ENCODE measurements at places on chromosomes 6 and 20.

GRCh38 chr6:47044397-47044796, 2.3 kb upstream of the ADGRF1 start:
- no peak for DNase-seq

DNA sequence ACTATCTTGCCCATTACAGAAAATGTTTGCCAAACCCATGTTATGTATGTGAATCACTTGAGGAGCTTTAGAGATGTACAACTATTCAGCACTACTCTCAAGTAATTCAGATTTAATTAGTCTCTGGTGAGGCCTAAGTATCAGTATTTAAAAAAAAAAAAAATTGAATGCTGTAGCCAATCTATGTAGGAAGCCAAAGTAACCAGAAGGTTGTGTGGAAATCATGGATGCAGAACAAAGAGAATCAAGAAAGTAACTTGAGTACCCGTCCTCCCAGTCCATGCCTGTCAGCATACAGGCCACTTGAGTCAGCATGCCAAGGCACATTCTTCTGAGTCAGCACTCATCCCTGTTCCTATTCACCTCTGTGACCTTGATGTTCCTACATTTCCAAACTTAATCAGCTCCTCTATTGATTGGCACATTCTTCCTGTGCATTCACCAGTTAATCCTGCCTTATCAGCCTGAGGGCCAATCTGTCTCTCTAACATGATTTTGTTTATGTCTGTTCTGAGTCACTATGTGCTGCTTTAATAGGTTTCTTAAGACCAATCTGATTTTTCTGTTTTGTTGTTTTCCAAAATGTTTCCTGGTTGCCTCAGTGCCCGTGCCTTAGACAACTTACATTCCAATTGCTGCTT, 165.6 kb downstream of the KCNQ5 start:
- DNase-seq, result no peak

GRCh38 chr6:154891901-154892300, 103.2 kb upstream of the TIAM2 start:
- DNase-seq, result no peak

GRCh38 chr6:130027948-130028347, 9.6 kb downstream of the L3MBTL3 start:
- no peak for DNase-seq

DNA sequence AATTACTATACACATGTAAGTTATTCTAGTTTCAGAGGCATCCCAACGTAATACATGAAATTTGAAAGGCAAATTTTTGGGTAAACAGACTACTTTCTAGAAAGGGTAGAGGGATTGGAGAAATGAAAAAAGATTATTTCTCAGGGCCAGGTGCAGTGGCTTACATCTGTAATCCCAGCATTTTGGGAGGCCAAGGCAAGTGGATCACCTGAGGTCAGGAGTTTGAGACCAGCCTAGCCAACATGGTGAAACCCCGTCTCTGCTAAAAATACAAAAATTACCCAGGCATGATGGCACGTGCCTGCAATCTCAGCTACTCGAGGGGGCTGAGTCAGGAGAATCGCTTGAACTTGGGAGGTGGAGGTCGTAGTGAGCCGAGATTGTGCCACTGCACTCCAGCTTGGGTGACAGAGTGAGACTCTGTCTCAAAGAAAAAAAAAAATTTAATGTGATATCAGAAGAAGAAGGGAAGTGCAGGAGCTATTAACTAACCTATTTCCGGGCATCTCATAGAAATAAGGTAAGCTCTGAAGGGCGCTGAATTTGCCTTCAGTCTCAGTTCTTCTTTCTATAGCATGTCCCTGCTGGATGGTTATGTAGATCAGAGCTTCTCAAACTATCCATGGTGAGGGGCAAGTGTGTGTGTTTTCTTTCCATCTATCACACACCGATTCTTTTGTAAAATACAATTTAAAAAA, 100.3 kb upstream of the MTHFD1L start:
- no peak for DNase-seq

DNA sequence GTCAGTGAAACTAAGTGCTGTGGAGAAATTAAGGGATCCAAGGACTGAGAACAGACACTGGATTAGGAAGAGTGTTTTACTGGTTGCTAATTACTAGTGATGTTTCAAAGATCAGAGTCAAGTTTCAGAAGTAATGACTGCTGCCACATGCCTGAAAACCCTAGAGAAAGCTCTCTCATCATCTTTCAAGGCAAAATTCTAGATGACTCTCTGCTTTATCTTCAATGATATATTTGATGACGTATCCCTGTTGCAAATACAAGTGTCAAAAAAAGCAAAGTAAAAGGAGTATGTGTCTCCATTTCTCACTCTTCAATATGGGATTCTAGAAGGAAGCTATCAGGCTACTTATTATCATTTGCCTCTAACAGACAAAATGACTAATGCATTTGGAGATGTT, 38.0 kb downstream of the HMGCLL1 start:
- DNase-seq, result no peak

- DNase-seq, result no peak
These were observed 201.6 kb upstream of the SGK1 start for GRCh38 chr6:134519465-134519864.

DNA sequence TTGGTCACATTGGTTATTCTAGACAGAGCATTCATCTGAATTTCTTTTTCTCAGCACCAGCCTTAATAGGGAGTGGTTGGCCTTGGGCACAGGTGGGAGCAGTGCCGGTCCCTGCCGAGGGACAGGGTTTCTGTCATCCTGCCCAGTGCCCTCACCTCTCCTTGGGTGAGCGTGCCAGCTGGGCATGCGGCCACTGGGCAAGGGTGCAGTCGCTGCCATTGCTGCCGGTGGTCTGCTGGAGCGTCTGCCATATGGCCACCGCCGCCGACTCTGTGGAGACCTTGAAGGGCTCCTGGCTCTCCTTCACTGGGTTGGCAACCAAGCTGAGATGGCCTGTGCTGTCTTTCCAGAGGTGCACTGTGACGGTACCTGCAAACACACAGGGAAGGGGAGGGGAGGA, 16.4 kb upstream of the UQCC2 start:
- DNase-seq, result peak; percentile 93

DNA sequence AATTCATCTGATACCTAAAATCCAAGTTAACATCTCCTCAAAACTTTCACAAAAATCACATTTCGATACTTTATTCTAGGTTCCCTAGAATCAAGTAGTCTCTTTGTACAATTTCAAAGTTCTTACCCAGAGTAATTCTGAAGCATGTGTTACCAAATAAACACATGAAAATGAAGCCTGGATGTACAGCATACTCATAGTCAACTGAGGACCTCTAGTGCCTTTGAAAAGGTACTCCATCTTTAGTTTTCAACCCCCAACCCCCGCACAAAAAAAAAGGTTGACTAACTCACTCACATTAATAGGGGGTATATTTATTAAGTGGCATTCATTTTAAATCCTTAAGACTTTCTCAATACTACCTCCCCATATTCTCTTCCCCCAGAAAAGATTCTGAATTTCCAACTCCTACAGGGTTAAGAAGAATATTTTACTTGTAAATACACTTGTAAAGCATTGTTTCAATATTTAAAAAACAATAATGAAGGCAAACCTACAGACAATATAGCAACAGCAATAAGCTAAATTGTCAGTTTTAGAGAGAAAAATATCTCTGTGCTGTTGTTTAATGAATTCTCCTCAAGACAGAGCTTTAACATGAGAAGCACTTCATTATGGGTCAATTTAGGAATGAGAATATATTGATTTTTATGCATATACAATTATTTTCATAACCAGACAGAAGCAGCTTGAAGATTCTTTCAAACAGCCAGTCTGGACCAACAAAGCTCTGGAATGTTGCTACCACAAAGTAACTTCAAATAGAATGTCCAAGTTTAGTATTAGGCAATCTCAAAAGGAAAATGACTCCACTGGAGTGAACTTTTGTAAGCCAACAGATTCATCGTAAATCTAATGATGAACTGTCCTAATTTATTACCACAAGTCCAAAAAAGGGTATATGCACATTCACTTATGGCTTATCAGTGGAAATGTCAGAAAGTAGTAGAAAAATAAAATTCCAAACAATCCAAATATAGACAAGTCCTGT, 3.3 kb downstream of the PLN start:
- no peak for DNase-seq

- no peak for DNase-seq
These were observed 40.1 kb downstream of the VTA1 start for GRCh38 chr6:142187209-142187608.

DNA sequence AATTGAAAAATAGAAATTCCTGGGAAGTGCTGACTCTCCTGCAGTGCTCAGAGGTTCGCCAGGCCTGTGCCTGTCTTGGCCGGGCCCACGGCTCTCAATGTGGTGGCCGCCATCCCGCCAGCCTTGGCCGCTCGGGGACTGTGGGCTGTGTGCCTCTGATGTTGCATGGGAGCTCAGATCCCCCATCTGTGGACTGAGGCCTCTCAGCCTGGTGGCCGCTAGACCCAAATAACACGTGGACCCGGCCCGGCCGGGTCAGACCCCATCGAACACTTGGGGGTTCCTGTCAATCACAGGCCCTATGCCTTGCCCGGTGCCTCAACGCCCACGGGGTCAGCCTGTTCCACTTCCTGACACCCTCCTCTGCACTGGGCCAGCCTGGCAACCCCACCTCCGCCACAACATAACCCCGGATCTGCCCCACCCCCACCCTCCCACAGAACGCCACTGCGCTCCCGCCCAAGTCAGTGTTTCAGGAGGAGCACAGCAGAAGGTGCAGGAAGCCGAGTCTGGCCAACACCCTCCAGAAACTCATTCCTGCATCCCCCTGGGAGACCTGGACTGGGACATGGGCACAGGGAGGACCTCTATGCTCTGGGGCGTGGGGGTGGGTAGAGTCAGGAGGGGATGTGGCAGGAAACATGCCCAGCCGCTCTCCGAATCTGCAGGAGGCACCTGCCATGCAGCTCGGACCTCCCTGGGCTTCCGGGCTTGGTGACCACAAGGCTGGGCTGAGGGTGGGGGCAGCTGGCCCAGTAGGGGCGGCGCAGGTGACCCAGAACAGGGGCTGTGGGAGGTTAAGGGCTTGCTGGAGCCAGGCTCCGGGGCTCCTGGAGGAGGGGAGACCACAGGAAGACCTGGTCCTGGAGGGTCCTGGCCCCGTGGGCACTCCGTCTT, 98.7 kb upstream of the BHLHE23 start:
- no peak for DNase-seq

DNA sequence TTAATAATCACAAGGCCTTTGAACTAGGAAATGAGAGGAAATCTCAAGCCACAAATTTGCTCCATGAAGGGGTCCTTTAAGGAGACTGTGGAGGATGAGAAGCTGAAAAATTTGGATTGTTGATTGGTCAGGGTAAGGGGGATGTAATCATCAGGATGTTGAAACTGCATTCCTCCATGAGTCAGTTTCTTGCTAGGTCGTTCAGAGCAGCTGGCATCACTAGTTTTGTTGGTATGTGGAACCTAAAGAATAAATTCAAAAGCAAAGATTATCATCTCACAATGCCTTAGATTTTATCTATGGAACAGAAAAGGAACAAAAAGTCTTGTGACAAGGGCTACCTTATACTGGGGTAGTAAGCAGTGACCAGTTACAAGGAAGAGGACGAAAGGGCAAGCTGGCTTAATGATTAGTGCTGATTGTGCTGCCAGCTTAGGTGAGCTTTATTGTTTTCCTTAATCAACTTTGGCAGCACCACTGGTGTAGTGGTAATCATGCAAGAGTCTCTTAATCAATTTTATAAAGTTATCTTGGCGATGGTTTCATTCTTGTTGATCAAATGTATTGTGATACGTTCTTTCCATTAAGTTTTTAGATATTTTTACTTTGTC, 36.6 kb downstream of the CRISP2 start:
- DNase-seq, result no peak

DNA sequence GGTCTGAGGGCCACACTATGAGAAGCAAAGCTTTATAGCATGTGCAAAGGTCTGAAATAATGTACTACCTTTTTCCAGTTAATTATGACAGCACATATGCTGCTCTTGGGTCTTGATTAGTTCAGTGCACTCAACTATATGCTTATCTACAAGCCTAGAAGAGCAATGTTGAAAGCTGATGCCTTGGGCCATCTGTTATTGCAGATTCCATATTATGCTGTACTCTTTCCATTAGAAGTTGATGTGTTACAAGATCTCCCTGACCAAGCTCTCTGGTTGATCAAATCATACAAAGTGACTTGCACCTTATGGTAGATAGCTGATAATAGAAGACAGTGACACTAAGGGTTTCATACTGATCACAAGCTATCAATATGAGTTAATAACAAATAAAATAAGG, 327.3 kb downstream of the FRK start:
- DNase-seq, result no peak

- DNase-seq, result no peak
These were observed 6.4 kb upstream of the TXNDC5 start for GRCh38 chr6:7916959-7917358.

DNA sequence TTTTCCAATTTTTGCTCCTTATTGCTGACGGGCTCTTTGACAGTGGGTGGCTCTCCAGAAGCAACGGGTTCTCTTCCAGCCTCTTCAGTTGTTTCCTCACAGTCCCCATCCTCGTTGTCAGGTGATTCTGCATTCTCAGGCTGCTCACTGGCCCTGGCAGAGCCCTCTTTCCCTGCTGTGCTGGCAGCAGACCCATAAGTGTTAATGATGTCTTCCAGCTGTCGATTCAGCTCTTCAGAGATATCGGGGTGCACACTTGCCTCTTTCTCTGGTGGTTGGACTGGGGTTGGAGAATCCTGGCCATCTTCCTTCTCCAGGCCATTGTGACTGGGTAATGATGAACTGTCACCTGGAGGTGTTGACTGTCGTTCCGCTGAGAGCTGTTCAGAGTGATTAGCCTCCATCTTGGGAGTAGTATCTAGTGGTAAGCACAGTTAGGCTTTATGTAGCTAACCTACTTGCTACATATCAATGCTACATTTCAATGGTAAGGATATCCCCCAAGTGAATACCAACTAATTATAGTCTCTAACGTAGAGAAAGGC, 3.2 kb downstream of the TXLNB start:
- DNase-seq, result no peak

DNA sequence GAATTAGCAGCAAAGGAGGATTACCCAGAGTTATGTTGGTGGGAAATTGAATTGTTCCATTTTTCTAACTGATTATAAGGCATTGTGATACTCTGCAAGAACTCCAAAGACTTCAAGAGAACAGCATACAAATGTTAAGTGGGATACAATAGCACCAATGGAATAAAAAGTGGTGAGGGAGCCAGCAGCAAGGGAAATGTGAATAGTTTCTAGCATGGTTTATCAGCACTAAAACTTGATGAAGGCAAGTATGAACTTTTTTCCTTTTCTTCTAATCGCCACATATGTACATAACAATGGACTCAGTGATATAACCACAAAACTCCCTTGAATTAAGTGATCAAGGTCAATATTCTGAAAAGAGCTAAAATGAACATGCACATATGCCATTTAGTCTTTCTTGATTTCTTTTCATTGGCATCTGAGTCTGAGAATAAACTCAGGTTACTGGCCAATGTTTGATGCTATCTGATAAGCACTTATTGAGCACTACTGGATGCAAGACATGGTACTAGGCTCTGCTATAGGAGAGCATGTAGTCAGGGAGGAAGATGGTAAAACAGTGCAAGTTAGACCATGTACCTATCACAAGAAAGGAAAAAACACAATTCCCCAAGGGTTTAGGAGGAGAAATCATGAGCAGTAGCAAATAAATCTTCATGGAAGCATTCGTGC, 36.6 kb upstream of the NOX3 start:
- no peak for DNase-seq

Measured in left lobe of liver (tissue), 2 donors.